ENCODE measurements at places on chromosomes 1 and 21.

DNA sequence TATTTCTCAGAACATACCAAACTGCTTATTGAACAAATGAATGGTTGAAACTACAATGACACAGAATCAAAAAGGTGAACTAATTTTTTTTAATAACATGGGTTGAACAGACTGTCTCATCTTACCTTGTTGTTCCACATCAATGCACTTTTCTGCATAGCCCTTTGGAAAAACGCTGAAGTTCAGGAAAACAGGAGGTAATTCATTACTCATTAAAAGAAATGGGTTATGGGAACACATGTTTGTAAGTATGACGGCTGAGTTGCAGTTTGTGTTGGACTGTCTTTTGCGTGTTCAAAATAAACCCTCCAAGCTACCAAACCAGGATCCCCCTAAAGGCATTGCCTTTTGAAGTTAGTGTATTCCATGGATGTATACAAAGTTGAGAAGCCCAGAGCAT lies 514.9 kb upstream of the PKN2 start:
- DNase-seq, result no peak

- DNase-seq, result no peak
Measured at GRCh38 chr21:38915546-38915945, 109.8 kb downstream of the ETS2 start.

GRCh38 chr1:65431111-65431705 lies 10.7 kb downstream of the LEPR start:
- no peak for DNase-seq

GRCh38 chr1:41795205-41795762 lies 123.4 kb downstream of the HIVEP3 start:
- DNase-seq, result no peak

GRCh38 chr21:34864370-34865149 lies 184.5 kb downstream of the RUNX1 start:
- DNase-seq, result no peak

DNA sequence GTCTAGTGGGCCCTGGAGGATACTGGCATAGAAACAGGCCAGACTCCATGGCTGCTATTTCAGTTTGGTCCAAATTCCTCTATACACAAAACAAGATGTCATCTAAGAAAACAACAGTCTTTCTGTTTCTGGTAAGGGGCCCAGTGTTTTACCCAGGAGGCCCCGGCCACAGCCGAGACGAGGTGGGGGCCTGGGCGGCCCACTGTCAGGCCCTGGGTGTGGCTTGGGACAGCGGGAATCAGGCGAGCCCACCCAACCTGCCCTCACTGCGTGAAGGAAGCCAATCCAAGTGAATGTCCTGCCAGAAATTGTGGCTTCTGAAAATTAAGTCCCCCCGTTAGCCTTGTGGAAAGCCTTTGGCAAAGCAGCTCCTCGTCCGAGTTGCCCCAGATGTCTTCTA lies 31.2 kb upstream of the GPR153 start:
- no peak for DNase-seq

GRCh38 chr1:204094856-204095634 lies 22.1 kb downstream of the SOX13 start:
- no peak for DNase-seq

DNA sequence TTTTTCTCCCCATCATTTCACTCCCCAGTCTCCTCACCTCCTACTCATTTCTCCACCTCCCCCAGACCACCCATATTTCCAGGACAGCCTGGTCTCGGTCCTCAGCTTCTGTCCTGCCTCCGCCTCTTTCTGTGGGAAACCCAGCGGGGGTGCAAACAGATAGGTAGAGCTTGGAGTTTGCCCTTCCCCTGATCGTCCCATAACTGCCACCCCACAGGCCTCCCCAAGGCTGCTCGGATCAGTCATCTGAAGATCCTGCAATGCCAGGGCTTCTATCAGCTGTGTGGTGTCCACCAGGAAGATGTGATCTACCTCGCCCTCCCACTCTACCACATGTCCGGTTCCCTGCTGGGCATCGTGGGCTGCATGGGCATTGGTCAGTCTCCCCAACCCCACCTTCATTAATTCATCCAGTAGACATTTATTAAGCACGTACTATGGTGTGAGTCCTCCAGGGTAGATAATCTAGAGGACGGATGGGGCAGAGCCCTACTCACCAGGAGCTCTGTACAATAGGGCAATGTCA lies 1.7 kb downstream of the SLC27A3 start:
- DNase-seq, result no peak

GRCh38 chr1:230643908-230644307 lies 1.6 kb downstream of the COG2 start:
- DNase-seq, result no peak

GRCh38 chr1:19349999-19350398 lies 37.9 kb downstream of the SLC66A1 start:
- no peak for DNase-seq

GRCh38 chr1:4963251-4963650 lies 308.8 kb downstream of the AJAP1 start:
- no peak for DNase-seq

DNA sequence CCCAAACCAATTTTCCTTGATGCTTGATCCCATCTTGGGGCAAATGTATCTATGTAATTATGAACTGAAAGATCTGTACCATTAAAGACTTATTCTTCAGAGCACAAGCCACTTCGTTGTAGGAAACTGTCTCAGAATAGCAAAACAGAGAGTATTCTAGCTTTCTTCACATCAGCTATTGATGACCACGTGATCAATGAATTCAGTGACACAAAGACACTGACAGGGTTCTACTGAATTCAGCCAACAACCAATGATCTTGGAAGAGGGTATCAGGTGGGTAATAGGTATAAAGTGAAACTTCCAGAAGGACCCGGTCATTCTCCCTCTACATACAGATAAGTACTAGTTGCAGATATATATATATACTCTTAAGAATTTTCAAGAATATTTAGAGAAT lies 33.8 kb upstream of the SERTAD4 start:
- DNase-seq, result no peak

DNA sequence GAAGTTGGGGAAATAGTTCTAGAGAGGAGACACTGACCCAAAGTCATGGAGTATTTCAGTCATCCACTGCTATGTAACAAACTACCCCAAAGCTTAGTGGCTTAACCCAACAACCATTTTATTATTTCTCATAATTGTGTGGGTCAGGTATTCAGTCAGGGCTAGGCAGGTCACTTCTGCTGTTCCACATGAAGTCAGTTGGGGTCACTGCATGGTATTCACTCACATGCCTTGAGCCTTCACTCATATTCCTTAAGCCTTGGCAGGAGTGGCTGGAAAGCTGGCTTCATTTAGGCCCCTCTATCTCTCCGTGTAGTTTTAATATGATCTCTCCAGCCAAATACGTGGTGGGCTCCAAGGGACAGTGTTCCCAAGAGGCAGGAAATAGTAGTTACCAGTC lies 17.5 kb upstream of the RNF11 start:
- no peak for DNase-seq

- DNase-seq, result no peak
Measured at GRCh38 chr1:77796695-77797405, 17.4 kb downstream of the MIGA1 start.

DNA sequence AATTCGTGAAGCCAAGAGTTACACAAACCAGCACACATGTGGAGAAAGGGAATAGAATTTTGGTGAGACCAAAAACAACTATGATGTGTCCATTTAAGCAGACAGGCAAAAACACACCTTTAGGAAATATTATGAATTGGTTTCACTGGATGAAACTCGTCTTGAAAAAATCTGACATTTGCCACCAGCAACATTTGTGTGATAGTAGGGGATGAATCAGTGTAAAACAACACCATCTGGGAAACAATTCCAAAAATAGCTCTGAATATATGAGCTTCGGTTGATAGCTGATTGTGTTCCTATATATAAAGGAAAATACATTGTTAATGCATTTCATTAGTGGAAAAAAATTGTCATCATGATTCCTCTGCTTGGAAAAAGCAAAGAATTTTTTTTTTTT lies 327.8 kb downstream of the PAPPA2 start:
- no peak for DNase-seq

- no peak for DNase-seq
Measured at GRCh38 chr1:193211539-193211938, 25.1 kb upstream of the B3GALT2 start.

- no peak for DNase-seq
Measured at GRCh38 chr21:18495523-18495922, 91.9 kb upstream of the TMPRSS15 start.

DNA sequence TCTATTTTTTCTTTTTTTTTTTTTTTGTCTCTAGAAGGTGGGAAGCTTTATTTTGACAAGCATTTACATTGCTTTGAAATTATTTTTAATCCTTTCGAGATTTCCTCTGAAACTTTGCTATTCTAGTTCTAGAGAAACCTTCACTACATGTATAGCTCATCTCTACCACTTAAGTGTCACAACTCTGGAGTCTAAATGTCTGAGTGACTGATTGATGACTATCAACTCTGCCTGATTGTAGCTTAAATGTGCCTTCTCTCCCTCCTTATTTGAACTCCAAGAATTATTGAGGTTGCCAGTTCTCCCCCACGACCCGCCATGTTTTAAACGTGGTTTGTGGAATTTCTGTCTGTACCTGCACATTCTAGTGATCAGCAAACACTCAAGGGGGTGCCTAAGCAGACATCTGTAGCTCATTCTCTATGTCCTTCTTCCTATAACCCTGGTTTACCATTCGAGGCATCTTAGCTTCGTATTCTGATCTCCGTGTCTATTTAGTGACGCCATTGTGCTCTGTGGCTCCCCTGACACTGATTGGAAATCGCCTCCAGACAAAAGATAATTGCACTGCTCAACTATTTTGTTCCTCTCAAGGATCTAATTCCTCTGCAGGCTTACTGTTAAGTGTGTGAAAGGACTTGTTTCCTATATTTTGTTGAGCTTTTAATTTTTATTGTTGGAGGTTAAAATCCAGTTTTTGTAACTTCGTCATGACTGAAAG lies 1570.6 kb downstream of the BRINP3 start:
- DNase-seq, result no peak

DNA sequence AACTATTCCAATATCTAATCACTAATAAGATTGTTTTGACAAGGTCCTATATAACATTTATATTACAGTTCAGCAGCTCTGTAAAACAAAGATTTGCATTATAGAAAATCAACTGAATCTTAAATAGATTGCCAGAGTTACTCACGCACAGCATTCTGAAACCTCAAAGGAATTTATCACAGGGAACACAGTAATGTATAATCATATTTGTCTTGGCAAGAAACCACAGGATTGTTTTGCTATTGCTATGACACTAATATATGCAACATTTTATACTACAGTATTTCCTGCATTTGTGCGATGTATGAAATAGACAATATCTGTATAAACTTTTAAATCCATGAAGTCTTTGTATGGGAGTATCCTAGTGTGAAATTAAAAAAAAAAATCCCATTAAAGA lies 101.4 kb downstream of the PLPPR5 start:
- no peak for DNase-seq

- DNase-seq, result no peak
Measured at GRCh38 chr1:24297852-24298232, 21.3 kb upstream of the GRHL3 start.

GRCh38 chr1:46301808-46302640 lies 1.4 kb downstream of the LRRC41 start:
- DNase-seq, result peak; percentile 50

- DNase-seq, result no peak
Measured at GRCh38 chr21:18023157-18023556, 204.0 kb upstream of the C21orf91 start.

DNA sequence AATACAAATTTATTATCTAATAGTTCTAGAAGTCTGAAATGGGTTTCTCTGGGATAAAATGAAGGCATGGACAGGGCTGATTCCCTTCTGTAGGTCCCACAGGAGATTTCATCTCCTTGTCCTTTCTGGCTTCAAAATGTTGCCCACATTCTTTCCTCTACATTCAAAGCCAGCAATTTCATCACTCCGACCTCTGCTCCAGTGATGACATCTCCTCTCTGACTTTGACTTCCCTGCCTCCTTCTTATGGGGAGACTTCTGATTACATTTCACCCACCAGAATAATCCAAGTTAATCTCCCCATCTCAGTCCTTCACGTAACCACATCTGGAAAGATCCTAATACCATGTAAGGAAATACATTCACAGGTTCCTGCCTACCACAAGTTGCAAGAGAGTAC lies 358.0 kb upstream of the C1orf87 start:
- no peak for DNase-seq

- no peak for DNase-seq
Measured at GRCh38 chr1:95650631-95651030, 416.6 kb downstream of the RWDD3 start.

DNA sequence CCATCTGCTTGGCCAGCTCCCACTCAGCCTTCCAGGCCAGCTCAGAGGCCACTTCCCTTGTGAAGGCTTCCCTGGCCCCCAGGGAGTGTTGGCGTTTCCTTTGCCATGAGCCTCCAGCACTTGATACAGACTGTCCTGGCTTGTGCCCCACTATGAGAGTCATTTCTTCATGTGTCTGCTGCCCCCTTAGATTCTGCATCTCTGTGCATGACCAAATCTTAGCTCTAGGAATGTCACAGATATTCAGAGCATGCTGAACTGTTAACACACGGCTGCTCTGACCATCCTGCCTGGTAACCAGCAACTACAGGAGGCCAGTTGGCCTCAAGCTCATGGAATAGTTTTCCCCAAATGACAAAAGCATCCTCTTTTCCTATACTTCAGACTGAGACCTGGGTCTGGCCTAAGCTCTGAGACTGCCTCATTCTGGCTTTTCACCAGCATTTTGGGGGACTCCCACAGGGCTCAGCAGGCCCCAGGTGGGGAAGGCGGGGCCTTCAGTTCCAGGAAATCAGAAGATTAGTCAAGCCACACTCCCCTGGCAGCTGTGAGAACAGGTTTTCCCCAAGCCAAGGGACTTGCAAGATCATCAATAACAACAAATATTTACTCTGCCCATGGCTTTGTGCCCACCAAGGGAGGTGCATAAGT lies 182.6 kb upstream of the EDN2 start:
- peak; percentile 61 for DNase-seq

DNA sequence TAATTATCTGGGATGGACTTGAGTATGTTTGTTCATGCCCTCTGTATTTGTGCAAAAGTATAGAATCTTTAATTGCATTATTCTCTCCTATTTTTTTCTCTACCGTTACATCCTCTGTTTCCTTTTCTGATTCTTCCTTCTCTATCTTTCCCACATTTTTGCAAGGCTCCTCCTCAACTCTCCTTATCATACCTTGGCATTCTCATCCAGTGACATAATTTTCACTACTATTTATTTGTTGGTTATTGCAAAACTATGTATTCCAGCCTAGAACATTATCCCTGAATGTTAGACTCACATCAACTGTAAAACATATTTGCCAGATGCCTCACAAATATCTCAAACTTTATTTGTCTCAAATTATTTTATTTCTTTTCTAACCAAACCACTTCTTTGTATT lies 381.9 kb downstream of the COL11A1 start:
- DNase-seq, result no peak

GRCh38 chr1:95512925-95513324 lies 278.9 kb downstream of the RWDD3 start:
- DNase-seq, result no peak

DNA sequence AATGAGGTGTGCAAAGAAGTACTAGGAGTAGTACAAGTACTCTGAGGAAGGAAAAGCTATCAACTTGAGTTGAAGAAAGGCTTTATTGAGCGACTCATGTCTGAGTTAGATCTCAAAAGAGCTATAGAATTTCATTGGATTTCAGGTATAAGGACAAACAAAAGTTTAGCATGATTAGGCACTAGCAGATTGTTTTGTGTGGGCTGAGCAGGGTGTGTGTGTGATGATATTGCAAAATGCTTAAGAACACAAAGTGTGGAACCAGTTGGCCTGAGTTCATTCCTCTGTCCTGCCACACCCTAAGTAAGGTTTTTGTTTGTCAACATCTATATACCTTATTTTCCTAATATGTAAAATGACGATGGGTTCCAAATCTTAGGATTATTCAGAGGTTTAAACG lies 158.9 kb downstream of the KCNK2 start:
- DNase-seq, result no peak
